ENCODE measurements at places on chromosomes 1 and 21.

DNA sequence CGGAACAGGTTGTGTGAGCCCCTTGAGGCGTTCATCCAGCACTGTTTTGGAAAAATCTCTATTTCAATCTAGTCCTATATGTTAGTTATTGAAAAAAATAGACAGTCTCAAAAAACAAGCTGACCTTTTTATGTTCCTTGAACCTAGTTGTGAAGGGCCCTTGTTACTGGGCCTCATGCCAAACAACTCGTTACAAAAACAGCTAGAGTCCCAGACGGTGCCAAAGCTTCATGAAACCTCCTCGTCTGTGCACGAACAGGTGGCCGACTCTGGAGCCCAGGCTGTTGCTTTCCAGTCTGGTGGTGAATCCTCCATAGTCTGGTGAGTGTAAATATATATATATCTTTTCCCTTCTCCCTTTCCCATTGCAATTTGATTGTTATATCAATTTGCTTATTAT, at the start of gene CHIA:
CHIA (plus strand) TSS at position 222 of the 400 bp plus-strand sequence. CDS start 19,617 bp downstream, outside the sequence.
- DNase-seq: peak; percentile 68

GRCh38 chr1:209202830-209203532, 380.5 kb upstream of the CAMK1G start:
- no peak for DNase-seq

DNA sequence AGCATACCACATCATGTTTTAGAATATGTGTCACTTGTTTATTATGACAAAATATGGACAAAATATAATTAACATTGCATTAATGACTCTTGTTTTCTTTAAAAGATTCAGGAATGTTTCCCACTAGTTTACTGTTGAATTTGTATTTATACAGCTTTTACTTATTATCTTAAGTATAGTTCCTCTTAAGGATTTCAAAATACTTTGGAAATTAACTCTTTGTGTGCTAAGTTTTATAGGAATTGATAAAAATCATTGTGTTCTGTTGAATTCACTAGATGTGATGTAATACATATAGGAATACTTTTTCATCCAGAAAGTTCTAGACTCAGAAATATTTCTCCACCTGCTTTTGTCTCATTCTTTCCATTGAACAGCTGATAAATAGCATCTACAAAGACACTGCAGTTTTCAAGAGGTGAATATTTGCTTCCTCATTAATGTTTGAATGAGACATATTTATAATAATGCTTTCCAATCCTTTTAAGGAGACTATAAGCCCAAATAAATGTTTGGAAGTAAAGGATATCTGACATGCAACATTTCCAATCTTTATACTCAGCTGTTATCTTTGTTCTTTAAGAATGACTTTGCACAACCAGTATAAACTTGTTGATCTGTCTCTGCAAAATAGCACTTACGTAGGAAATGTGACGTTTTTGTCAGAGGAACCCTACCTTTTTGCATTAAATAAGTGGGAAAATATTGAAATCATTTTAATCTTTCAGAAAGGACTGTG, 38.4 kb upstream of the SAMSN1 start:
- no peak for DNase-seq

GRCh38 chr1:184075055-184076029, 23.8 kb downstream of the TSEN15 start:
- no peak for DNase-seq

DNA sequence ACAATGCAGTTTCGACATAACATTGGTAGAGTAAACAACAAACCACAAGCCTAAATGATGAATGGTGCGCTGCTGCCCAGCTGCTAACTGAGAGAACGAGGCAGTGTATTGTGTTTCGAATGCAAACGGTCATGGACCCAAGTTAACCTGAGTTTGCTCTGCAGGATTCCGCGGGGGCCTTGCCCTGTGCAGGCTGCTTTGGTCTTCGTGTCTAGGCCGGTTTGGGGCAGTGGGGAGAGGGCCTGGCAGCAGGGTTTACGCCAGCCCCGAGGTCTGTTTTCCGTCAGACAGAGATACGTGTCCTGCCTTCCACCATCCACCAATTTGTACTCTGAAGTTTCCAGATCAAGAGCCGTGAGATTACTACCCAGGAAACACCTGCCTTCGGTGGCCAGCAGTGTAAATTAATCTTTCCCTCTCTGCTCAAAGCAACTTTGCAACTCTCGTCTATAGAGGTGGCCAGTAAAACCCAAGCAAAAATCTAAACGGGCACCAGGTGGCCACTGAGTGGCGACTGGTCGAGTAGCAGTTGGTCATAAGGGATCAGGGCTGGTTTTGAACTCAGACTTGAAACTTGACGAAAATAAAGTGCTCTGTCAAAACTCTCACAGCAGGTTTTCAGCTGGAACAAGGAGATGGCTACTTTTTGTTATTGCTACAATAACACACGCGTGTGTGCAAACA, 6.3 kb upstream of the PRDM15 start:
- DNase-seq: peak; percentile 21

DNA sequence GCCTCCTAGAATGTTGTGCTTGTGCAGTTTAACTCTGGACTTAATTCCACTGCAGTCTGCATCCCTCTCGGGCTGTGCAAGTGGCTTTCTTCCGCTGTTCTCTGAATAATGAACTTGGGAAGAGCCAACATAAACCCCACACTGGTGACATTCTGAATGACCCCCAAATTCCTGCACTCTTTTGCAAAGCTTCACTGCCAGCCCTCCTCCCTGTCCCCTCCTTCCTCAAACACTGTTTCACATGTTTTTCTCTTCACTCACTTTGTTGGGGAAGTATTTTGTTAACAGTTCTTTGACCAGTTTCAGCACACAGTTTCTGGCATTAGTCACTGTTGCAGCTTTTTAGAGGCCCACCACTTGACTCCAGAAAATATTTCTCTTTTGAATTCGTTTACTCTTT, 39.7 kb downstream of the GNG12 start:
- no peak for DNase-seq

DNA sequence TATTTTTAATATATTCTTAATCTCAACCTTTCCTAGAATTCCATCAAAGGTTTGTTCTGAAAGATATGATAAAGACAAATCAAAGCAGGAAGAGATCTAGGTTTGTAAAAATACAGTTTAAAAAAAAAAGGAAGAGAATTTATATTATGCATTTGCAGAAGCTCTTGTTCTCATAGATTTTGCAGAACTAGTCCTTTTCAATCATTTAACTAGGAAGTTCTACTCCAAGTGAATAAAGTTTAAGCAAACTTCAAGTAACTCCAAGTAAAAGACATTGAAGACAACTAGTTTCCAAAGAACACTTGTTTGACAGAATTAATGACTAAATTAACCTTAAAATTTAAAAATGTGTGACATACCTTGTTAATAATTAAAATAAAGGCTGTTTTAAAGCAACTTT, 55.9 kb downstream of the HNRNPR start:
- no peak for DNase-seq

GRCh38 chr1:109617291-109617801, 2.1 kb downstream of the GNAT2 start:
- no peak for DNase-seq

DNA sequence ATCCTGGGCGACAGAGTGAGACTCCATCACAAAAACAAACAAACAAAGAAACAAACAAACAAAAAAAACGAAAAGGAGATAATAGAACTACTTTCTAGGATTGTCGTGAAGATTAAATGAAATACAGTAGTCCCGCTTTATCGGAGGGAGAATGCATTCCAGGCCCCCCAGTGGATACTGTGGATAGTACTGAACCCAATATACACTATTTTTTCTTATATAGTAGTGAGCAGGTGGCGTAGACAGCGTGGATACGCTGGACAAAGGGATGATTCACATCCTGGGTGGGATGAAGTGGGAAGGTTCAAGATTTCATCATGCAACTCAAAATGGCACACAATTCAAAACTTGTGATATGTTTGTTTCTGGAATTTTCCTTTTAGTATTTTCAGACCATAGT, 8.0 kb downstream of the SLC35F3 start:
- DNase-seq: no peak
